AG08395 (cell line): ENCODE measurements at places on chromosomes 5 and 9.

DNA sequence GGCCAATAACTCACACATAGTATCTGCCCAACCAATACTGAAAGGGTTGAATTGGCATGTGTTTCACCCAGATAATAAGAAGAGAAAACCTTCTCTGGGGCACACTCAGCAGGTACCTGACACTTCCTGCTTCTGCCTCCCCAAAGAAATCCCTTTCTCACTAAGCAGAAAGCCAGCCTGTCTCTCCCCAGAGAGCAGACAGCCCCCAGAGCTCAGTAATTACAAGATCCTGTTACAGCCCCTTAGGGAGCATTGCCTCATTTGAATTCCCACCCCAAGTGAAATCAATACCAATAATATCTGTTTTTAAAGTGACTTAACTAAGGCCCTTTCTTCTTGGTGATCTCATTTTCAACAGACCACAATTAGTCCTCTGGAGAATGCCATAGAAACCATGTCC is 38.5 kb upstream of the FOXI1 start:
- no peak for DNase-seq

- DNase-seq = no peak
Observed at GRCh38 chr5:129367883-129368282, 92.2 kb upstream of the ADAMTS19 start.

DNA sequence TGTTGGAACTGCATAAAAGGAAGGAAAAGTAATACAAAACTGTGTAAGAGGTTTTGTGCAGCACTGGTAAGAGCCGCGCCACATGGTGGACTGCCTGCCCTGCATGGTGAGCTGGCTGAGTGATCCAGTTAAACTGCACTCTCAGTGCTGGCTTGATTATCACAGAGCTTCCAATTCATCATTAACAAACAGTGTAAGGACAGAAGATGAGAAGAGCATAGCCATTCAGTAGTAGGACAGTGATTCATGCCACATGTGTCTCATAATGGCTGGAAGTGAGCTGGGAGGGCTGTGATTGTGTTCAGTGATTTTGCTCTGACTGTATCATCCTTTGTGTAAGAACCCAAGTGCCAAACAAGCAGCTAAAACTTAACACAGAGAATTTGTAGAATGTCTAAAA is 14.1 kb downstream of the ASPN start:
- DNase-seq = peak; percentile 71

DNA sequence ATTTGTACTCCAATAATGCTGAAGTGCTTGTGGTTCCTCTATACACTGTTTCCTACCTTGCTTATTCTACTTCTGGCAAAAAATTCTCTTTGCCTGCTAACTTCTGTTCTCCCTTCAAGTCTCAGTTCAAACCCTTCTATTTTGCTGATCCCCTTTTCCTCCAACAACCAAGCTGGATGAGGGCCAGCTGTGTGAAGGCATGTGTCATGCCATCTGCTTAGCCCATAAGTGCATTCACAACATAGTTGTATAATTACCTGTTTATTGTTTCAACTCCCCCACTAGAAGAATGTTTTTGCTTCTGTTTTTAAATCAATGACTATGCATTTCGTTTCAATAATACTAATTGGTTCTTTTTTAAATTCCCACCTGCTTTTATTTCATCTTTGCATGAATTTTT is 1951.4 kb upstream of the WWC1 start:
- DNase-seq = no peak

GRCh38 chr5:177296581-177296980 is 6.9 kb downstream of the RAB24 start:
- DNase-seq = no peak

DNA sequence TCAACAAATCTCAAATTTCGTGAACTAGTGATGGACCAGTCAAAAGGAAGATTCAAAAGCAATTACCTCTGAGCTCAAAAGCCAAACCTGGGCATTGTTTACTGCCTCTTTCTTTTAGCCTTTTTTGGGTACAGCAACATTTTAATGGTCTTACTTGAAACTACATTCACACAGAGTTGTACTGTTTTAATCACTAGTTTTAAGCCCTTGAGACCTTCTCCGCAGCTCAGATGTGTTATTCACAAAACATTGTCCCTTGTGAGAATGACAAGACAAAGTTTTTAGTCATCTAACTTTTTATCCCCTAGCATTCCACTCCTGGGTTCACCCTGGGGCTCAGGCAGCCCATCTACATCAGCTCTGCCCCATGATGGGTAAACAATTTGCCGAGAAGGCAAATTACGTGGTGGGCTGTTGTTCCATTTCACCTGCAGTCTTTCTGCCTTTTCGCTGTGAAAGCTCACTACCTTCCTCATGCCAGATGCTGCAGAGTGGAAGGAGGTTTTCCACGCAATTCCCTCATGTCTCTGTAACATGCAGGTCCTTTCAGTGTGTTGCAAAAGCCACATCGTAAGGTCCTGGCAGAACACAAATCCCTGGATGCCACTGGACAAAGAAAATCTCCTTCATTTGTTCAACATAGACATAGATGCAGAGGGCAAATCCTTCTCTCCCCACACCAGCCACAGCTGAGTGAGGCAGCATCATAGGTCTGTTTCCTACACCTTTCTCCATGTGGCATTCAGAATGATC is 175.7 kb downstream of the EBF1 start:
- no peak for DNase-seq

GRCh38 chr9:93633492-93634221 is 57.3 kb downstream of the PHF2 start:
- DNase-seq = no peak

DNA sequence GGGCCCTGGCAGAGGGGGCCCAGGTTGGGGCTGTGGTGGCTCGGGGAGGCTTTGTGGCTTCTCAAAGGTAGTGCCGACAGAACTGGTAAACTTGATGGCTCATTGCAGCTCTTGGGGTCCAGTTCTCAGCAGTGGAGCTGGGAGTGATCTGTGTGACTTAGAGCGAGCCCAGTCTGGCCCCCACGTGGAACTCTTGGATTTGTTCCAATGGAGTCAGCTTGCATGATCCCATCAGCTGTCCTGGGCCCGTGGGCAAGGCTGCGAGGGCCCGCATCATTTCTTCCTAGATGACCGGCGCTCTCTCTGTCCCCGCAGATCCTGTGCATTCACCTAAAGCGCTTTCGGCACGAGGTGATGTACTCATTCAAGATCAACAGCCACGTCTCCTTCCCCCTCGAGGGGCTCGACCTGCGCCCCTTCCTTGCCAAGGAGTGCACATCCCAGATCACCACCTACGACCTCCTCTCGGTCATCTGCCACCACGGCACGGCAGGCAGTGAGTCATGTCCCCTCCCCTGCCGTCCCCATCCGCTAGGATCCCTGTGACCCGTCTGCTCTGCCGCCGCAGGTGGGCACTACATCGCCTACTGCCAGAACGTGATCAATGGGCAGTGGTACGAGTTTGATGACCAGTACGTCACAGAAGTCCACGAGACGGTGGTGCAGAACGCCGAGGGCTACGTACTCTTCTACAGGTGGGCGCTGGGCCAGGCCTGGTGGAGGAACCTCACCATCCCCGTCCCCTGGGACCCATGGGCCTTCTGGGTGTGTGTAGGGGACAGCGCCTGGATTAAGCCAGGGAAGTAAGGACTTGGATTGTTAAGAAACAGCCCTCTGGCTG is 39.2 kb downstream of the USP20 start:
- DNase-seq = no peak

DNA sequence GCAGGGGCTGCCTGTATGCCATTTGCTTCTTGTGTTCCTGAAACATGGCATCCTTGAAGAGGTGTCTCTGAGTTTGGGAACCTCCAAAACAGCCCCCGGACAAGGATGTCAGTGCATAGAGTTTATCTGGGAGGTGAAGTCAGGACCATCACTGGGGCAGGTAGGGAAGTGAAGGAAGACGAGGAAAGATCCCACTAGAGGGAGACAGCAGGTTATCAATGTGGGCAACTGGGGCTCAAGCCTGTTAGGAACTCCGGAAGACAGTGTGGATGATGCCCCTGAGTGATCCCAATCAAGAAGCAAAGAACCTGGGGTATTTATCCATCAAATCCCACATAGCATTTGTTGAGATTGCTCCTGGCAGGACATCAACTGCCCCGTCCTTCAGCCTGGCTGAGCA is 233.1 kb downstream of the AGTPBP1 start:
- no peak for DNase-seq

DNA sequence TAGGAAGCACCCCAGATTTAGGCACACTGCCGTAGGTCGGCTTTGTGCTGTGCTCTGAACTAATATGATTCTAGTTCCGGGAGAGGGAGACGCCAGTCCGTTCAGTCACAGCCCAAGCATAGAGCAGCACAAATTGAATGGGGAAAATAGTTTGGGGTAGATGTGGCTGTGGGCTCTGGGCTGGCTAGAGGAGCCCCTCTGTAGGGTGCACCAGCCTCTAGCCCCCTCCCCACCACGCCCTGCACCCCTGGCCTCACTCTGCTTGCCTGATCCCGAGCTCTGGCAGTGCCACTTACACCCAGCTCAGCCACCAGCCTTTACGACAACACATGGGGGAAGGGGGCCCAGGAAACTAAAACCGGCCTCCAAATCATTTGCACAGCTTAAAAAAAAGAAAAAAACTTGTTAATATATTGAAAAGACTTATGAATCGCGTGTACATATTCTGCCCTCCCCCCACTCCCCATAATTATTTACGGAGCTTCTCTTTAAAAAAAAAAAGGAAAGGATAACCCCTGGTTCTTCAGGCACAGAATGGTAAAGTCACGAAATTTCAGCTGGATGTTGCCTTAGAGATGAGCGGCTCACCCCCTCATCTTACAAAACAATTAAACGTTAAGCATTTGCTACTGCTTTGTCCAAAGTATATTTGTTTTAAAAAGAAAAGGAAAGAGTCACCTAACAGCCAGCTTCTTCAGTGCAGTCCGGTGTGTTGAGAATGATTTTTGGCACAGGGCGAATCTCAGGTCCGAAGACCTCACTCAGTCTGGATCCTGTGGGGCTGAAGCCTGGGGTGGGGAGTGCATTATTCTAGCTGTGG is 3.5 kb downstream of the LMX1B start:
- DNase-seq = no peak

GRCh38 chr5:98463676-98464075 is 309.8 kb upstream of the RGMB start:
- no peak for DNase-seq

GRCh38 chr9:121855476-121855875 is 204.0 kb downstream of the DAB2IP start:
- DNase-seq = no peak

DNA sequence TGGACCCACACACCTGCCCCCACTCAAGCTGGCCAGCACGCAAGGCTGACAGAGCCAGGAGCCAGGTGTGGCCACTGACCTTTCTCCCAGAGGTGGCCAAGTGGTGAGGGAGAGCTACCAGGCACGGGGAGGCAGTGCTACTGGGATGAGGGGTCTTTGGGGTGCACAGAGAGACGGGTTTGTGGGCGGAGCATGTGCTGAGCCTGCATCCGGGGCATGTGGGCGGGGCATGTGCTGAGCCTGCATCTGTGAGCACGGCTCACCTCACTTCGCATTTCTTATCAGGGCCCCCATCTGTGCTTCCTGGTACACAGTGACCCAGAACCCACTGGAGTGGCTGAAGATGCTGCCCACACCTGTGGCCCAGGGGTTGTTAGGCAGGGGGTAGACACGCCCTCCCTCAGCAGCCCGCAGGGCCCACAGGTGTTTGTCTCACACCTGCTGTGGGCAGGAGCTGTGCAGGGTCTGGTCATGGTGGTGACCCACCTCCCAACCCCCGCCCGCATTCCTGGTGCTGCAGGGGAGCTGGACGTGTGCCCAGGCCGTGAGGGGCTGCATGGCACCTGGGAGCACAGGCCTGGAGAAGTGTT is 21.5 kb downstream of the CCDC187 start:
- DNase-seq = no peak

- DNase-seq = no peak
Observed at GRCh38 chr5:103602438-103602837, 39.8 kb upstream of the NUDT12 start.

GRCh38 chr9:112069318-112070169 is 105.6 kb downstream of the SUSD1 start:
- DNase-seq = no peak

GRCh38 chr5:31990701-31991110 is 183.4 kb downstream of the GOLPH3 start:
- no peak for DNase-seq

GRCh38 chr9:110604171-110604601 is 24.6 kb upstream of the SVEP1 start:
- DNase-seq = peak; percentile 77

- DNase-seq = no peak
Observed at GRCh38 chr5:67246546-67247268, 50.1 kb upstream of the CD180 start.

- DNase-seq = peak; percentile 59
Observed at GRCh38 chr9:134215699-134216448, 51.5 kb upstream of the RNU6ATAC start.

GRCh38 chr9:123960366-123960765 is 30.4 kb upstream of the DENND1A start:
- no peak for DNase-seq

DNA sequence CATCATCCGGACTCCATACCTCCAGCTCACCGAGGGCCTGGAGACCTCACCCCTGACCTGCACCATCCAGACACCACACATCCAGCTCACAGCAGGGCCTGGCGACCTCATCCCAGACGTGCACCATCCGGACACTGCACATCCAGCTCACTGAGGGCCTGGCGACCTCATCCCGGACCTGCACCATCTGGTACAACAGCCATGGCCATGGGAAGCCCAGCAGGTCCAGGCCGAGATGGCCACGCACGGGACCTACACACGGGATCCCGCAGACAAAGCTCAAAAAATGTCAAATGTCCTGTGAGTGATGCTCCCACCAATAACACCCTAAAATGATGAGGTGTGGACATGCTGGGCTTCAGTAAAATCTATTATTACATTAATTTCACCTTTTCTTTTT is 9.7 kb downstream of the TERT start:
- no peak for DNase-seq

DNA sequence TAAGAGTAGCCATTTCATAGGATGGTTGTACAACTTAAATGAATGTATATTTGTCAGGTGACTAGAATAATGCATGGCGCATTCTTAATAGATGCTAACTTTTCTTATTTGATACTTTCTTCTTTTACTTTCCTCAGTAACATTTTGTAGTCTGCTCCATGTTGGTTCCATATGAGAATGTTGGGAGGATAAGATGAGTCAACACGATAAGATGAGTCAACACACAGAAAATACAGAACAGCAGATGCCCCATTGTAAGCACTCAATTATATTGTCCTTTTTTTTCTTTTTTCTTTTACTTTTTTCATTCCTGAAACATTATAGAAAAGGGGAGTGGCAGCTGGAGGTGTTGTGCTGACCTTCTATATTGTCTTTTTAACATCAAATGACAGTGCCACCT is 92.3 kb upstream of the SPATA31C2 start:
- peak; percentile 34 for DNase-seq

GRCh38 chr5:146778795-146779194 is 99.8 kb downstream of the PPP2R2B start:
- no peak for DNase-seq

- no peak for DNase-seq
Observed at GRCh38 chr5:29795096-29795652, 1398.3 kb upstream of the CDH6 start.
